Stimulated activated naive CD8-positive, alpha-beta T cell treated with anti-CD3 and anti-CD28 coated beads, Interleukin-15, Interleukin-2, amounts not matched to agents 100 U/mL and 50 U/mL, for 24 hours (primary cell): ENCODE measurements at places on chromosomes 7 and 10.

GRCh38 chr10:117622471-117623184 lies 80.1 kb downstream of the EMX2 start:
- DNase-seq = no peak

- DNase-seq = no peak
Observed at GRCh38 chr10:114714281-114714741, 56.2 kb upstream of the ABLIM1 start.

- DNase-seq = no peak
Observed at GRCh38 chr7:22712999-22713398, 14.0 kb upstream of the IL6 start.

- DNase-seq = no peak
Observed at GRCh38 chr10:12703126-12703525, 298.4 kb downstream of the CCDC3 start.

- no peak for DNase-seq
Observed at GRCh38 chr7:157276091-157276561, 60.7 kb upstream of the DNAJB6 start.

DNA sequence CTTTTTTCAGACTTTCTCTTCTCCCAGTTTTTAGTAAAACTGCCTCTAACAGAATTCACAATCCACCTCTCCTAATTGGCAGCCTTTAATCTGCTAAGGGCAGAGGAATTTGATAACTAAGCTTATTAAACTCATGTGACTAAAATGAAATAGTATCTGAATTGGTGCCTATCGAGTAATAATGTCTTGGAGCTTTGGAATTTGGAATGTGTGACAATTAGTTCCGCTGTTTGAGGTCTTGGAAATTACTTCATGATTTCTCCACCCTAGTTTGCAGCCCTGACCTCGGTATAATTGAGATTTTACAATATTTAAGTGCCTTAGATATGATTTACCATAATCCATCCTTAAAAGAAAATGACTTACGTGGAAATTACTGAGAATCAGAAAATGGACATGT lies 190.4 kb upstream of the NEBL start:
- DNase-seq = no peak

DNA sequence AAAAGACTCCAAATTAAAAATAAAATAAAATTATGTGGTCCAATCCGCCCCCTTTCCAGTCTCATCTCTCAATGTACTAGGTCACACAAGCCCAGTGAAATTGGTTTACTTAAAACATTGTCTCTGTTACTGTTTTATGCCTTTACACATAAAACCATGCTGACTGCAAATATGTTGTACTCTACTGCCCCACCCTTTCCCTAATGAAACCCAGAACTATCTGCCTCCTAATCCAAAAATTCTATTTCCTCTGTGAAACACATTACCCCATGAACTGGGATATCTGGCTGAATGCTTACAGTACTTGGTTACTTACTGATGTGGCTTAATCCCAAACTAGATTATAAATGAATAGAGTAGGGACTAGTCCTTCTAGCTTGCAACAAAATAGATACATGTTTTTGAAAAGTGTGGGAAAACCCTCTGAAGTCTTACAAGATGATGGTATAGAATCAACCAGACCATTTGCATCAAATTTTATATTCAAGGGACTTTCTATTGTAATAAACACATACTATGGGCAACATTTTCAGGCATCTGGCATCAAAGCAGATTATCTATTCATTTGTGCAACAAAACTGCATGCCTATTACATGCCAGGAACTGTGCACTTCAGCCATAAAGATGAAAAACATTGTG lies 10.0 kb upstream of the KMT2E start:
- DNase-seq = no peak

DNA sequence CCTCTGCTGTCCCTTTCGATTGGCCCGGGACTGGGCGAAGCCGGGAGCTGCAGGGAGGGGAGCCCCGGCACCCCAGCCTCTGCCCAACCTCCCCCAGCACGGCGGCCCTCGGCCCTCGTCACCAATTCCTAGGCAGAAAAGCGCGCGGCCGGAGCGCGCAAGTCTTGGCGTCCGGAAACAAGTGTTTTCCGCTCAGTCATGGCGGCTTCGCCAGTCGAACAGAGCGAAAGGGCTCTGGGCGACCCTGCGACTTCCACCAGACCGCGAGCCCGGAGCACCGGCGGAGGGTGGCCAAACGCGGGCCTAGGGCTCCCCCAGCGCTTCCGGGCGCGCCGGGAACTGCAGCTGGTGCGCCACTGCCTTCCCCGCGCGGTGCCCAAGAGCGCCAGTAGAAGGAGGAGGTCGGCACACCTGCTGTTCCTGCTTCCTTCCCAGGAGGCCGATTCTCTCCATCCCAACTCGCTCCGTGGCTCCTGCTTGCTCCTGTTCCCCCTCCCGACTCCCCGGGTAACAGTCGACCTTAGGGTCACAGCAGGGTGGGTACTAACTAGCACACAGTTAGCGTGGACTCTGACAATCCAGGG lies 729.9 kb downstream of the ZWINT start:
- peak; percentile 29 for DNase-seq

DNA sequence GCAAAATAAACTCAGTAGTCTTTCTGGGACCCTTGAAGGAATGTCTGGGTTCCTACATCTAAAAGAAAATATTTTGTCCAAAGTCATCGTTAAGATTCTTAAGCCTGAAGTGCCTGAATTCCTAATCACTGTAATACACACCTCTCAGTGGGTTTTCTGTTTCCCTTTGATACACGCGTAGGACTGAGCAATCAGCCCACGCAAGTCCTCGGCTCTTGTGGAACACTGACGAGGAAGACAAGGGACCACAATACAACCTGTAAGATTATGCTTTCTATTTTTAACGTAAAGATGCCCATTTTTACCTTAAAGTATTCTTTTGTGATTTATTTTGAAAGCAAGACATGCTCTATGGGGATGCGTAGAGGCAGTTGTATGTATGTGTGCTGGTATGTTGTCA lies 472.8 kb upstream of the CELF2 start:
- DNase-seq = no peak
